ENCODE measurements at places on chromosomes 12 and 14.

DNA sequence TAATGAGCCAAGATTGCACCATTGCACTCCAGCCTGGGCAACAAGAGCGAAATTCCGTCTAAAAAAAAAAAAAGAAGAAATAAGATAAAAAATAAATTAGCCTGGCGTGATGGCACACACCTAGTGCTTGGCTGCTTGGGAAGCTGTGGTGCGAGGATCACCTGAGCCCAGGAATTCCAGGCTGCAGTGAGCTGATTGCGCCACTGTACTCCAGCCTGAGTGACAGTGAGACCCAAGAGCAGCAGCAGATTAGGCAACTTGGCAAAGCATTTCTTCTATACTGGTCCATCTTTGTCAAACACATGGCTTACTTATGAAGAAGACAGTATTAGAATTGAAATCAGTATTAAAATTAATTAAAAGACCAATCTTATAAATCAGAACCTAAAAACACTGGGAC is 6.3 kb downstream of the GON7 start:
- no peak for DNase-seq

GRCh38 chr14:102481791-102482238 is 27.8 kb downstream of the ANKRD9 start:
- no peak for DNase-seq

DNA sequence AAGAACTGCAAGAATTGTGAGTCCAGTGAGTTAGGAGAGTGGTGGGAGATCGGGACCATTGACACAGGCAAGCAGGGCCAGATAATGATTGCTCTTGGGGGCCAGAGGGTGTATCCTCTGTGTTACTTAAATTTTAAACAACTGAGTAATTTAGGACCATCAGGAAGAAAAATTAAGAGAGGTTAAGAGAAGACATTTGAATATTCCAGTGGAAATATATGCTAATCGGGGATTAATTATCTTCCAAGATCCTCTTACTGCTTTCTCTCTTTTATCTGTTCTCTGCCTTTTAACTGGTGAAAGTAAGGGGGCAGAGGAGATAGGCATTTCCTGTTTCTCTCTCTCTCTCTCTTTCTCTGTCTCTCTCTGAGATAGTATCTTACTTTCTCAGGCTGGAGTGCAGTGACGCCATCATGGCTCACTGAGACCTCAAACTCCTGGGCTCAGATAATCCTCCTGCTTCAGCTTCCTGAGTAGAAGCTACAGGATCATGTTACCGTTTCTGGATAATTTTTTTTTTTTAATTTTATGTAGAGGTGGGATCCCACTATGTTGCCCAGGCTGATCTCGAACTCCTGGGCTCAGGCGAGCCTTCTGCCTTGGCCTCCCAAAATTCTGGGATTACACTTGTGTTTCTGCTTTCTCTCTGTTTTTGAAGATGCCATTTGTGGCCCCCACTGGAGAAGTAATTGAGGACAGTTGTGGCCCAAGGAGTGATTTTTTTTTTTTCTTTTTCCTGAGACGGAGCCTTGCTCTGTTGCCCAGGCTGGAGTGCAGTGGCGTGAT is 85.1 kb downstream of the DIP2B start:
- DNase-seq: no peak

DNA sequence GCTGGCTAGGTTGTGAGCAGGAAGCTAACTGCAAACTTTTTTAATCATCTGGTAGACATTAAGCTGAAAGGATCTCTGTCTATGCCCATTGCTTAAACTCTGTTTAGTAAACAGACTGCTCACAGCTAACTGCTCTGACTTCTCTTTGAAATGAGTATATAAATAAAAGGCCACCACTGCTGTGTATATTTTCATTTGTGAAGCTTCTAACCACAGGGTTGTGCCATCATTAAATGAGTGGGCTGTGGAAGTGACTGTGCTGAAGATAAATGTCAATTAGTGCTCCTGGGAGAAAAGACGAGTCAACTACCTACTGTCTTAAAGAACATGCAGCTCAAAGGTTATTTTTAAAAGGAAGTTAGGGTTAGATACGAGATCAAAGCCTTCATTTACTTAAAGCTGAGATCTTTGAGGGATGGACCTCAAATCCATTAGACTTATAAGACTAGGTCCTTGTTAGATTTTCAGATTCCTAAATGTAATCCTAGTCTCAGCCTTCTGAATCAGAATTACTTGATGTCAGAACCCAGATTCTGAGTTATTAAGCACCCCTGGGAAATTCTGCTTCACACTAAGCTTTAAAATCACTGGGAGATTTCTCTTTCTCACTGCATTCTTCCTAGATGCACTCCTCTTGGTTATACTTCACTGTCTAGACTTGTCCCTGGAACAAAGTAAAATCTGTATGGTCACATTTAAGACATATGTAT is 213.1 kb upstream of the FLRT2 start:
- DNase-seq: no peak

- no peak for DNase-seq
Observed at GRCh38 chr12:3145033-3145432, 67.9 kb downstream of the TSPAN9 start.

Measured in LoVo (cell line).